ENCODE measurements at places on chromosomes 5 and 9.

GRCh38 chr9:3240656-3241268 is 285.0 kb downstream of the RFX3 start:
- peak; percentile 23 for DNase-seq

DNA sequence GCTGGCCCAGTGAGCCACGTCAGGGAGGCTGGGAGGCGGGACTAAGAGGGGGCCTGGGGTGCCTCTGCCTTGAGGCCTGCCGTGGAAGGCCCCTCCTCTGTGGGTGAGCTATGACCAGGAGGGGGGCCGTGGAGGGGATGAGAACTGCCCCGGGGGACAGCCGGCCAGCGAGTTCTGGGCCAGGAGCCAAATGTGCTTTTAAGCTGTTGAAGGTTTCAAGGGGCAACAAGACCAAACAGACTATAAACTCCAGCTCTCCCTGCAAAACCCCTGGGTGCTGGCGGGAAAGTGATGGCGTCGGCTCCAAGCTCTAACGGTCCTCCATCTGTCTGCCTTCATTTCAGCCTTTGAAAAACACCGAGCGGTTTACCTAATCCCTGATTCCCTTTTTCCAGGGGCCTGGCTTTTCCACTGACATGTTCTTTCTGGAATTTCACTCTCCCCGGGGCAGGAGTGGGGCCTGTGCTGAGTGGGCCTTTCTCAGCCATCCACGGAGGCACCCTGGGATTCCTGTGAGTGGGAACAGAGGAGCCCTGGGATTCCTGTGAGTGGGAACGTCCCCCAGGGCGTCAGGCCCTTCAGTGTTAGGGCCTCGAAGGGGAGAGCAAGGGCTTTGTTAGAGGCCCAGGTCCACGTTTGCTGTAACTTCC is 65.6 kb downstream of the COL5A1 start:
- no peak for DNase-seq

GRCh38 chr9:95022657-95023056 is 294.9 kb downstream of the FANCC start:
- DNase-seq = no peak

DNA sequence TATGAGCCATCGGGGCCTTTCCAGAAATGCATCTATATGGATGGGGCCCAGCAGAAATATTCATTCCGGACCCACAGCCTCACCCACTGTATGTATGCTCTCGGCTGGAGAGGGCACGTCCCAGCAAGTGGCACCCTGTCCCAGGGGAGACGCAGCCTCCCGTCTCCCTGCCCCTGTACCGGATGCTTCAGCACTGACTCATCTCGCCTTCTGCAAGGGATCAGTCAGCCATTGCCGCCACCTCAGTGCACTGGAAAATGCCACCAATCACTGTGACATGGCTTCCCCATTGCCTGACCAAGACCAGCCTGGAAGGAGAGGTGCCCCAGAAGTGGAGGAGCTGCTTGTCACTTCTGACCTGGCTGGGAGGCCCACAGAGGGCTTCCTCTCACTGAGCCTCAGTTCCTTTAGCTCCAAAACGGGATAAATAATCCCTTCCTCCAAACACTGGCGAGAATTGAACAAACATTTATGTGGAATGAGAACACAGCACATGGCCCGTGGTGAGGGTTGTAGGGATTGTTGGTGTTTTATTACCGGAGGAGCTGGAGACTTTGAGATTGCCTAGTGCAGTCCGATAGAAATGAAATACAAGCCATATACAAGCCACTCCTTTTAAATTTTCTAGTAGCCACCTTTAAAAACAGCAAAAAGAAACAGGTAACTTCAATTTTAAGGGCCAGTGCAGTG is 43.9 kb upstream of the ORM1 start:
- no peak for DNase-seq

Data from non-pigmented ciliary epithelial cell (primary cell).